Amygdala (tissue), 56 donors: ENCODE measurements at places on chromosomes 3 and 15.

DNA sequence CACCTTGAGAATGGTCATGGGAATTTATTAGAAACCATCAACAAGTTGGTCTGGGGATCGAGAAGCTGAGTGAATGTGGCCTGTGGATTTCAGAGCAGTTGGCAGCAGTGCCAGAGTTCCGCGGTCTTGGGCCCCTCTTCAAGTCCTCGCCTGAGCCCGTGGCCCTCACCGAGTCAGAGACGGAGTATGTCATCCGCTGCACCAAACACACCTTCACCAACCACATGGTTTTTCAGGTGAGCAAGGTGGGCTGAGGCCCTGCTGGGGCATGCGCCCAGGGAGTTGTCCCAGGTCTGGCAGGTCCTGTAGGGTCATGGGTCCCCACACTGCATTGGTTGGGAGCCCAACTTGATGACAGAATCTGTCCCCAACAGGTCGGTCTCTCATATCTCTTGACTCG lies 7.0 kb upstream of the HMCES start:
- no peak for DNase-seq

GRCh38 chr3:33128706-33129105 lies 14.9 kb downstream of the CRTAP start:
- no peak for DNase-seq

DNA sequence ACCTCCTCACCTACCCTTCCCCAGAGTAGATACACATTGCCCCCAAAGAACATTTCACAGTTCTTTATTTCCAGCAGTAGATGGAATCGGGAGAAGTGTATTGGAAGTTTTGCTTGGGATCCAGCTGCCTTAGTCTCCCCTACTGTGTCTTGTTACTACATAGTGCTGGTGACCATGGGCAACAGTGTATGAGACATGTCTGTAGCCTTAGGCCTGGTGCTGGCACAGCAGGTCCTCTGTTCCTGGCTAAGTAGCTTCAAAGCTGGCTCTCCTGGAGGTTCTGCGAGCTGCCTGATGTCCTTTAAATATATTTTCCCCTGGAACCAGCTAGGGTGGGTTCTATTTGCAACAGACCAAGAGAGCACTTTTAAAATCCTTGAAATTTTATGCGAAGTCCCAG lies 174.7 kb downstream of the THSD4 start:
- no peak for DNase-seq

DNA sequence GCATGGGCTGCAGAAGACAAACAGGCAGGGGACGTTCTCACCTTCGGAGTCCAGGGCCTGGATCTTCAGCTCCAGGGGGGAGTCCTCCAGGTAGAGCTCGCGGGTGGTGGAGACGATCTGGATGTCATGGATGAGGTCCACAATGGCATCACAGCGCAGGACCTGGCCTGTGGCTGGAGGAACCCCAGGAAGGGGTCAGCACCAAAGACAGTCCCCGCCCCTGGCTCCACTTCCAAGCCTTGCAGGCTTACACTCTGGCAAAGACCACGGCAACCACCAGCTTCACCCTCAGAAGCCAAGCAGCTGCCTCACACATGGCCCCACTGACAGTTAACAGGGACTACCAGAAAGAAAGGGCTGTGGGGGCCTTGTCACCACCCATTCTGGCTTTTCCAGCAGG lies 22.8 kb downstream of the NUP210 start:
- DNase-seq: no peak

DNA sequence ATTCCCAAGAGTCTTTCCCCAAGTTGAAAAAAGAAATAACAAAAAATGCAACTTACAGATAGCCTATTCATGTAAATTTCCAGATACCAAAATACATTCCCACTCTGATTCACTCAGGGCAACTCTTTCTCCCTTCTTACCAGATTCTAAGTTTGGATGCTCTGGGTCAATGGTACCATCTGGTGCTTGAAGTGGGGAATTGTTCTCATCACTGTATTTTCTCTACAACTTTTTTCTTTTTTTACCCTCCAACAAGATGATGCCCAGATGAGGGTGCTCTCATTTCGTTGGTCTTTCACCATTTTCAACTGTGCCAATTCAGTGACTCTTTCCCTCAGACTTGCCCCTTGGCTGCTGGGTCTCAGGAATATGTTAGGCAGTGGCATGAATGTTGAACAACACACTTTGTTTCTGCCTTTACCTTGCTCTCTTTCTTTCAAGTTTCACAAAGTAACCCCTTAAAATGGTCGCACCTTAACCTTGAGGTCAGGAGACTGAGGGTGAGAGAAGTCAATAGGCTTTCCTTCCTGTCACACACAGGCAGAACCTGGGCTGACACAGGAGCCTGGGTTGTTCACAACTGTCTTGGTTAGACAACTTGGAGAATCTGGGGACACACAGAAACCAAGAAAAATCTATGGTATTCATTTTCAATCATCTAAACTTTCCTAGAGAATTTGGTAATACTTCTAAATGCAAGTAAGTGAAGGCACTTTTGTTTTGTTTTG lies 330.7 kb upstream of the SLCO3A1 start:
- DNase-seq: no peak

- no peak for DNase-seq
These were observed 15.7 kb upstream of the RPLP1 start for GRCh38 chr15:69436951-69437350.

- DNase-seq: no peak
These were observed 73.0 kb upstream of the GOLIM4 start for GRCh38 chr3:168168743-168169142.

GRCh38 chr3:128503164-128503651 lies 10.2 kb upstream of the GATA2 start:
- no peak for DNase-seq

DNA sequence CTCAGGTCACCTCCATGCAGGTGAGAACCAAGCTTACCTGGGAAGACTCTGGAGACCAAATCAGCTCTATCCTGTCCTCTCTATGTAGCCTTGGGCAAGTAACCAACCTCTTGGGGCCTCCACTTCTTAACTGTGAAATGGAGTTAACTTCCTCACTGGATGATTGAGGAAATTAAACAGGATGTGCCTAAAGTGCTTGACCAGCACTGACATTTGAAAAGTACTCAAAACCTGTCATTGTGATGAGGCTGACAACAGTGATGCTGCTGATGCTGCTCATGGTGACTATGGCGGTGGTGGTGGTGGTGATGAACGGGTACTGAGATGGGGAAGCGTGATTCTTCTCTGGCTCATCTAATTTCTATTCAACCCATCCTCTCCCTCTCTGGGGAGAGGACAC lies 22.3 kb downstream of the VIPR1 start:
- no peak for DNase-seq

- DNase-seq: no peak
These were observed 208.6 kb downstream of the GAP43 start for GRCh38 chr3:115831864-115832263.

DNA sequence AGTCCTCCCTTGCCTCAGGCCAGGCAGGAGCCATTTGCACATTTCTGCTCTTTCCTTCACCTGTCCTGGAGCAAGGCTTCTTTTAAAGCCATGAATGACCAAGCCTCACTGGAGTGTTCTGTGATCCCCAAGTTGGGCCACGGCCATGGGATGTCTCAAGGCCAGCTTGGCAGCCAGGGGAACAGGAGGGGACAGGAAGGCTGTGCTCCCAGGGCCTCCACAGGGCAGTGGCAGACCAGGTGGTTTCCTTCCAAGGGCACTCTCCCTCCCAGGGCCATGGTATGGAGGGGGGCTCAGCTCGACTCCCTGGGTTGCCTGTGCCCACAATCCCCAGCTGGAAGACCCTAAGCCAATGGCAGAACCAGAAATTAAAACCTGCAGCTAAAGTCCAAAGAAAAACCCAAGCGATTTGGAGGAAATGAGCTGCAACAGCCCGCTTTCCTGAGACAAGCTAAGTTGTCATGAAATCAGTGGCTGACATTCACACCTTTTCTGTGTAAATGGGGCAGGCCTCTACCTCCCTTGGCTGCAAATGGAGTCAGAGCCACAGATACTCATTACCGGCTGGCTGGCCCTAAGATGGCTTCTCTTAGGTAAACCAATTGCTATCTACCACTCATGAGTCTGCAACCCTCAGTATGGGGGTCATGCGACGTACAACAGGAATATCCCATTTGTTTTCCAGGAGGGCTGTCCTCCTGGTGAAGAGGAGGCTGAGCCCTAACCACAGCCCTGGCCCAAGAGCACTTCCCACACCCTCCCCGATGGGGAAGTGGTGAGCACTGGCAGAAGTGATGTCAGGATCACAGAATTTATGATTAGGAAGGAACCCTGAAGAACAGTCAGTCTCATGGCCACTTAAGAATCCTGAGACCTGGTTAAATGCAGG lies 83.3 kb downstream of the SNRK start:
- DNase-seq: no peak

DNA sequence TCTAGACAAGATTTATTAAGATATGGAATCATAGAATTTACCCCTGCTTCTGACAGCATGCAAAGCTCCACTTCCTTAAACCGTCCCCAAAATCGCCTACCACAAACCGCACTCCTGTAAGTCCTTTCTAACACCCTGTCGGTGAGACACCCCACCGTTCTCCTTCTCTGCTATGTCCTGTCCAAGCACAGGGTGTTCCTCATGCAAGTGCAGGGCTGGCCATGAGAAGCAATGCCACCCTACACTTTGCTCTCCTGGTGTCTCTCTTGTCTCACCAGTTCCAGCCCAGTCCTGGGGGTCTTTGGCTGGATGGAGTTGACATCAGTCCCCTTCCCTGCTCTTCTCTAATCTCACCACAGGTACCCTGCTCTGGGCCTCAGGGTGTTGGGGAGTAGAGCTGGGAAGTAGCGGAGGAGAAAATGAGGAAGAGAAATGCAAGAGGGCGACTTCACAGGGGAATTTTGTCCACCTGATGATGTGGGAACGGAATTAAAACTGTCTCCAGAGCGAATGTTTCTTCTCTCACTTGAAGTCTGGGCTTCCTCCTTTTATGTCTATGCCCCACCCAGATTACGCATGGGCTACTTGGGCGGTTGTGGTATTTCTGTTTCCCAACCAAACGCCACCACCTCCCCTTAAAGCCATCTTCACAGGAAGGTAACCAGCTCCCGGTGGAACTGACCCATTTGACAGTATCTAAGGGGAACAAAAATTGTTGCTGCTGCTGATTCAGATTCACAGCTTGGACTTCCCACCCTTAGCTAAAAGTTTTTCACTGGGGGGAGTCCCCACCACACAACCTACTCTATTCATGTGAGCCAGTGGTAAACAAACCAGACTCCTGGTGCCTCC lies 49.9 kb downstream of the CASR start:
- DNase-seq: no peak

DNA sequence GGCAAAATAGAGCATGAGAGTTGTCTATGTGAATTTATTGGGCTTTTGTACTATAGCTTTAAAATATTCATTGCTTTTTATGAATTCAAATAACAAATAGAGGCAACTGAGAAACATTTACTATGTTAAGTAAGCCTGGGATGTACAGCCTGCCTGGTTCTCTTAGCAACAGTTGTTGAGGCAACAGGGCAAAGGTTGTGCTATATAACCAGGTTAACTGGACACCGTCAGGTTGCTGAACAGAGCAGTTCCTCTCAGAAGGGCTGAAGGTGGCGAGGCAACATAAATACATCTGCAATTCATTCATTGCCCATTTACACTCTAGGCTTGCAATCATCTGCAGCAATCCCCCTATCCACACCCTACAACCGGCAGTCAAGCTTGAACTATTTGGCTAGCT lies 78.2 kb downstream of the GTF2E1 start:
- no peak for DNase-seq
